NCI-H2227 treated with DMSO at 0.1 percent for 48 hours (cell line): ENCODE measurements at places on chromosomes 3 and 15.

GRCh38 chr15:48170981-48171380 is 7.1 kb downstream of the MYEF2 start:
- no peak for DNase-seq

- no peak for DNase-seq
These were observed 22.0 kb upstream of the PIGZ start for GRCh38 chr3:196990601-196991007.

DNA sequence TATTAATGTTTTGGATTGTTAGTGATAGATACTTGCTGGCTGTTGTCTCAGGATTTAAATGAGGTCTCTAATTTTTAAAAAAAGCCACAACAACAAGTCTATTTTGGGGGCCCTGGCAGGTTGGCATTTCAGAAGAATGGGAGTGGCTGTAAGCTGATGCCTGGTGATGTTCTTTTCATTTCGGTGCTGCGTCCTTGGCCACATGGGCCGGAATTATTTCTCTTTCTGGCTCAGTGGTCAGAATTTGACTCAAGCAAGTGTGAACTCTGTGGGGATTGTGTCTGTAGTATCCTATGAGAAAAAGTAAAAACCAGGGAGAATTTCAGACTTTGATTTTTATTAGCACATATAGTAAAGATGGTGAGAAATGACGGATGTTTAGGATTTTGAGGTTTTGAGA is 203.0 kb downstream of the AKAP13 start:
- no peak for DNase-seq

DNA sequence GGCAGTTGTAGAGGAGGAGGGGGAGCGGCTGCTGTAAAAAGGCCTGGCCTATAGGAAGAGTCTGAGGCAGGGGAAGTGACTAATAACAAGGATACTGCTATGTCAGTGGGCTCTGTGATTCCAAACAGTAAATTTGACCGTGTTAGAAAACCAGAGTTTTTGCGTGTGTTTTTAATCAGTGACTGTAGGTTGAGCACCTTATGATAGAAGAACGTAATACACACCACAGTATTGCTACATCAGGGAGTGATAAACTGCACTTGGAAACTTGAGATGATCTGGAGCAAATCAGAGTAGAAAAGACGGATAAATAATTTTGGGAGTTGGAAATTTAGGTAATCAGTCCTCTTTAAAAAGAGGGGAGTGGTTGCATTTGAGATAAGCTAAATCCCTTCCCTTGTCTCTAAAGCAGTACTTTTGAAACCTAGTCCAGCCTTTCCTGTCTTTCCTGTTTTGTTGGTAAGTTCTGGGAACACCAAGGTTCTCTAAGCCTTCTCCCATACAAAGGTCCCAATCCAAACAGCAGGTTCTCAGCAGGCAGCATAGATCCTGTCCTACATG is 130.5 kb upstream of the NR2E3 start:
- no peak for DNase-seq

- no peak for DNase-seq
These were observed 264.0 kb upstream of the CRBN start for GRCh38 chr3:3443482-3443881.

GRCh38 chr15:95044745-95045417 is 813.5 kb downstream of the MCTP2 start:
- DNase-seq = no peak

GRCh38 chr3:138449490-138449889 is 15.1 kb downstream of the ESYT3 start:
- DNase-seq = no peak

DNA sequence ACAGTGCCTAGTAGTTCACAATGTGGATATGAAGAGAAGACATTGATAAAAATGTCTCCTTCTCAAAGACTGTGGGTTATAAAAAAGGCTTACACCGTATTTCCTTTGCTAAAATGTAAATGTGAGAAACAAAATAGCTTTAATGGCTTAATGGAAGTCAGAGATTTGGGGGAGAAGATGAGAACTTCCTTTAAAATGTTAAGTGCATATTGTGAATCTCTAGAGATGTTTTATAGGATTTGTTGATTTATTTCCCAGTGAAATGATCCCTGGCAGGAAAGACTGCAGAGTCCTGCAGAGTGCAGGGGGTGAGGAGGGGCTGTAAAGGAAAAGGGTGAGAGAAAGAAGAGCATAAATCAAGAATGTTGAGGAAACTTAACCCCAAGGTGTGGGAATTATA is 305.1 kb downstream of the GAP43 start:
- DNase-seq = no peak

DNA sequence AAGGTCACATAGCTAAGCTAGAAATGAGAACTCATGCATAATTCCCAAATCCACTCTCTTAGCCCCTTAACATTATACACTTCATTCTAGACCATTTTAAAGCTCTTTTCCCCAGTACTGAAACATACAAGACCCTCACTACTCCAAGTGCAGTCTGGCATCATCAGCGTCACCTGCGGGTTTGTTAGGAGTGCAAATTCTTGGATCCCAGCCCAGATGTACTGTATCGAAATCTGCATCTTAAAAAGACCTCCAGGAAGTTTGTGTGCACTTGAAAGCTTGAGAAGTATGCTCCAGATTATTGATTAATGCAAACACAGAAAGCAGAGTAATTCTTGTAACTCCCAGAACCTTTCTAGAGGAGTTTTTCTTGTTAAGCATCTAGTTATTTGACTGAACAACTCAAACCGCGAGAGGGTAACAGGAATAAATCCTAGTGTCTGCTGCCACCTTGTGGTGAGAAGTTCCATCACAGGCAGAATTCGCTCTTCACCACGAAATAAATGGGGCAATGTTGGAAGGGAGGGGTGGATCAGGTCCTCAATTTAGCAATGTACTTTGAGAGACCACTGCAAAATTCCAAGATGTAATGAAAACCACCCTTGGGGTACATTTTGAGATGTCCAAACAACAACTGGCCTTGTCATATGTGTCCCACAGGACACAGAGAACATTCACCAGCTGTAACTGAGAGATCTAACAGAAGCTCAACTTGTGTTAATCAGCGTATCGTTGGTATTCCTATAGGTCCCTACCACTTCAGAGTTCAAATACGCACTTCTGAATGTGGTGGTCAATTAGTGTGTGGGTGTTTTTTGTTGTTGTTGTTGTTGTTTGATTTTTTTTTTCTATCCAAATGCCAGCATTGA is 583 bp upstream of the C3orf49 start:
- DNase-seq = peak; percentile 53

DNA sequence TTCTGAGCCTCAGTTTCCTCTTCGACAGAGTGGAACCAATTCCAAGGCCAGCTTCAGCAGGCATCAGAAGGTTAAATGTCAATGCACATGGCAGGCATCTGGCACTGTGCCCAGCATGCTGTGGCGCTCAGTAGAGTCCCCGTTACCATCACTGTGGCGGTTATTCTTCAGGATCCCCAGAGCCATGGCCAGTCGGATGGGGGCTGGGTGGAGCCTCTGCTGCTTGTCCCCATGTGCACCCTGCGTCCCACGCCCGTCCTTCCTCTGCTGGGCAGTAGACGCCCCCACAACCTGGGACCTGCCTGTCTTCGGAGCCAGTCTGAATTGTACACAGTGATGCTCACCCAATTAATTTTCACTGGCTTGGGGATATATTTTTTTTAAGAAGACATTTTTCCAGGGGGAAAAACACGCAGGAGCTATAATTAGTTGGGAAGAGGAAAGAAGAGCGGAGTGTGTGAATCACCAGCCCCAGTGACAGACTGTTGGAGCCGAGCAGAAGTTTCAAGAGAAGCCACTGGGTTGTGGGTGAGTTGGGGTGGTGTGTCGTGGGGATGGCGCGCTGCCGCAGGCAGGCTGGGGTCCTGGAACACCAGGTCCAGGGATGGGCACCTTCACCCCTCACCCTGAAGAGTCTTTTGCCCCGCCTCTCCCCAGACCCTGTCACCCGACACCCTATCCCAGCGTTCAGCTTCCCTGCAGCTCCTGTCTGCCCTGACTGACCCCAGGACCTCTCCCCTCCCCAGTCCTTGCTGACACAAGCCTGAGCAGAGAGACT is 26.8 kb upstream of the RPL29 start:
- no peak for DNase-seq

GRCh38 chr15:93683651-93684050 is 547.7 kb upstream of the MCTP2 start:
- DNase-seq = no peak
